ENCODE measurements at places on chromosomes 2 and 18.

- DNase-seq = no peak
These were observed 77.6 kb upstream of the NFU1 start for GRCh38 chr2:69514819-69515218.

DNA sequence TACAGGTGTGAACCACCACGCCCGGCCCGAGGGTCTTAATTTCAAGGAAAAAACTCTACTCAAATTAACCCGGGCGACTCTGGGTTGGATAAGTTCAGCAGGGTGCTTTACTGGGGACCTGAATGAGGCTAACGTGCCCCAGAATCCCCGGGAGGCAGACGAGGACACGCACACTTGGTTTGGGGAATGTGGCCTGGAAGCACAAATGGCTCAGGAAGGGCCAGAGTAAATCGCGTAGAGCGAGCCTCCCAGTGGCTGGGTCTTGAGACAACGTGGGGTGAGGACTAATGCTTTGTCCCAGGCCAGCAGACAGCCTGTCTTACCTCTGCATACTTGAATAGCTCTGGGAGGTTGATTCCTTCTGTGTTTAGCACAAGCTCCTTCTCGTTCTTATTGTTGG is 75.8 kb downstream of the POLR1A start:
- DNase-seq = no peak

DNA sequence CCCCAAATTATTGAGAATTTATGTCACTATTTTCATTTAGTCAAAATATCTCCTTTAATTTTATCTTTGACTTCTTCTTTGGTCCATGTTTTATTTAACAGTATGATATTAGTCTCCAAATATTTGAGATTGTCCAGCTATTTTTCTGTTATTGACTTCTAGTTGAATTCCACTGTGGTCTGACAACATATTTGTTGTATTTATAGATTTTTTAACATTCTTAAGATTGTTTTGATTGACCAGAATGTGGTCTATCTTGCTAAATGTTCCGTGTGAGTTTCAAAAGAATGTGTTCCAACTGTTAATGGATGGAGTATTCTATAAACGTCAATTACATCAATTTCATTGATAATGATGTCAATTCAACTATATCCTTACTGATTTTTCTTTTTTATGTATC is 1452.1 kb downstream of the SUCLG1 start:
- DNase-seq = no peak

DNA sequence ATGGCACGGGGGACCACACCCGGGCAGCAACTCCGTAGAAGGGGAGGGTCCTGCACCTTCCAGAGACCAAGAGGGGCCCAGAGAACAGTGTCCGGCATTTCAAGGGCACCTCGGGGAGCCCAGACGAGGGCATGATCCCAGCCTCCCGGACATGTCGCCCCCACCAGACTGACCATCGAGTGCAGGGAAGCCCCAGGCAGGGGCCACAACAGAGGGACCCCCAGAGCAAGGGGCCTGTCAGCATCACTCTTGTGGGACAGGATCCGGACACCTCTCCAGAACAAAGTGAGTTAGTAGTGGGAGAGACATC is 50.4 kb upstream of the CTDP1 start:
- DNase-seq = no peak

DNA sequence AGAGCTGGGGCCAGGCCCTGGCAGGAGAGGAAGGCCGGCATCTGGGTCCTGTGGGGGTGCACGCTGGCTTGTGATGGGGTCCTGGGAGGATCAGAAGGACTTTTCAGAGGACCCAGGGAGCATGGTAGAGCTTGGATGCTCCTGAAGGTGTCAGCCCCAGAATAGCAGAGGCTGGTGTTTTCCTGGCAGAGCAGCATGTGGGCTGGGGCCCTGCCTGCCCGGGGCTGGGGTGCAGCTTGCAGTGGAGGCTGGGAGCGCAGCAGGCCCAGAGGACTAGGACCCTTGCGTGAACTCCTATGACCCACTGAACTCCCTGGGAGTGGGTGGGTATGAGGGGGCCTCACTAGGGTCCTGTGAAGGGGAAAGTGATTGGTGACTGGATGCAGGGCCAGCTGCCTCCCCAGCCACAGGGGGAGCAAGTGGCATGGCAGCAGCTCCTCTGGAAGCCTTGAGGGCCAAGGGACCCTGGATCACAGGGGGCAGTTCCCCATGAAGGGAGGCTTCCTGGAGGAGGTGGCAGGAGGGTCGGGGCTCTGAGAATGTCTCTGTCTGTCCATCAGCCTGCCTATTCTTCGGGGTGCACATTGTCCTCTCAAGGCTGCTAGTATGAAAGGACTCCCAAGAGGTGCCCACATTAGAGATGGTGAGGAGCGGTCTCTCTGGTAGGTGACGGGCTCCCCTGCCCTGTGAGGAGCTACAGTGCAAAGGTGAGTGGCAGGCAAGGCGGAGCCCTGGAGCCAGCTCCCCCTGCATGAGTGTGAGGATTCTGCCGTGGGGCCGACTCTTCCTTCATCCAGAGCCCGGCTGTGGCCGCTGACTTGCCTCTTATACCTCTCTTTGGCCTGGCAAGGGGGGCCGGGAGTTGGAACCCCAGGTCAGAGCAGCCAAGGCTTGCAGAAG is 249.0 kb downstream of the DYSF start:
- no peak for DNase-seq

DNA sequence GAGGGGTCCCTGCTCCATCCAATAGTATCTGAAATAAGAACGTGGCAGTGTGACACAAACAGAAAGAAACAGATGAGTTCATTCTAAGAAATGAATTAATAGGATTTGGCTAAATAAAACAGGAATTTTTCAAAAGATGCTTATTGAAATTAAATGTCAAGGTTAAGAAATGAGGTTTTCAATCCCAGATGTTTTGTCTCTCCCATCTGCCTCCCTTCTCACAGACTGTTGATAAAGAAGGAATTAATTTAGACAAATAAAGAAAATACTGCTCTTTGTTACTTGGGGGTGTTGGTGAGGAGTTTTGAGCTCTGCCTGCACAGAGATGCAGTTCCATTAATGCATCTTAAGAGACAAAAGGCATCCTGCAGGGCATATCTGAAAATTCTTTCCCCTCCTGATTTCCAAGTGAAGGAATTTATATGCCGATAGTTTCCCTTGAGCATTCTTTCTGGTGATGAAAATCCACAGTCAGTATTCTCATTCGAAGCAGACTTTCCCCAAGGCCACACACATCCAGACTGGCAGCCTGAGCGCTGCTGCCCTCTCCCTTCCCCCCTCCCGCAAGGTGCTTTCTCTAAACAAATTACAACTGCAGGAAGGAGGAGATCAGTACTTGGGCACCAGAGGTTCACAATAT is 385.4 kb upstream of the RND3 start:
- no peak for DNase-seq

All from cerebellar cortex (tissue), 1 donor.